ENCODE measurements at places on chromosomes 16 and 17.

- no peak for DNase-seq
Observed at GRCh38 chr16:53654946-53655345, 48.7 kb downstream of the RPGRIP1L start.

DNA sequence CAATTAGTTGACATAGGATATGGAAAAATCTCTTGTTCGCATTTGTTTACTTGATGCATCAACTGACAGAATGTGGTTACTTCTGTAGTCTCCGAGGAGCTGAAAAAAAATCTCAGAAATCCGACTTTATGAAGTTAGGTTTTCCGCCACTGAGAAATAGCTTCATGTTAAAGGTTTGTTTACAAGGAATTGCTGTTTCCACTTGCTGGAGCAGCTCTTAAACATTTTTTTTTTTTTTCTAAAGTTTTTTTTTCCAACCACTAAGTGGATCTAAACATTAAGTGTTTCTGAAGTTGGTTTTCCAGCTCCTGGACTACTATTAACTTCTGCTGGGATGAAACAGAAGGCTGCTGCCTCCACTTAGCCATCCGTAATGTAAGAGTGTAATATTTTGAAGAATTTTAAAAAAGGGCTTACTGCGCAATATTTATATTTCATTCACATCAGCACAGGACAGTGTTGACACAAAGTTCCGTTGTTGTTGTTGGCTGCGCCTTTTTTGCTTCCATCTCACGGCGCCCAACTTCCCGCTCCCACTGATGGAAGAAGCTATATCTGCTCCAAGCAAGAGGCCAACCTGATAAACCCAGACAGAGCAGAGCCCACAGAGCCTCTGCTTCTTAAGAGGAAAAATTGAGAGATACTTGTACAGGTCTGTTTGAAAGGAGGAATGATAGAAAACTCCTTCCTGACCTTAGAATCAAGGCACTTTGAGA lies 167.7 kb upstream of the KCNJ16 start:
- no peak for DNase-seq

- DNase-seq = no peak
Observed at GRCh38 chr17:78532311-78532710, 44.9 kb downstream of the DNAH17 start.

DNA sequence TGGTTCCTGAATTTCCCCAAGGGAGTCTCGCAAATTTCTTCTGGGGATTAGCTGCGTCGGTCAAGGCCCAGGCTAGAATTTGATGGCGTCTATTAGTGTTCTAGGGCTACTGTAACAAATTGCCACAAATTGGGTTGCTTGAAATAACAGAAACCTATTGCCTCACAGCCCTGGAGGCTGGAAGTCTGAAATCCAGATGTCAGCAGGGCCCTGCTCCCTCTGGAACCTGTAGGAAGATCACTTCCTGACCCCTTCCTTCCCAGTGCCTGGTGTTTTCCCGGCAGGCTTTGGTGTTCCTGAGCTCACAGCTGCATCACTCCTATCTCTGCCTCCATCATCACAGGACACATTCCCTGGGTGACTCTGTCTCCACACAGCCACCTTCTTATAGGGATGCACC lies 24.4 kb downstream of the DHRS7C start:
- no peak for DNase-seq

GRCh38 chr17:57740235-57740528 lies 4.9 kb downstream of the CCDC182 start:
- no peak for DNase-seq

GRCh38 chr17:33976831-33977230 lies 278.3 kb upstream of the CCL2 start:
- no peak for DNase-seq

DNA sequence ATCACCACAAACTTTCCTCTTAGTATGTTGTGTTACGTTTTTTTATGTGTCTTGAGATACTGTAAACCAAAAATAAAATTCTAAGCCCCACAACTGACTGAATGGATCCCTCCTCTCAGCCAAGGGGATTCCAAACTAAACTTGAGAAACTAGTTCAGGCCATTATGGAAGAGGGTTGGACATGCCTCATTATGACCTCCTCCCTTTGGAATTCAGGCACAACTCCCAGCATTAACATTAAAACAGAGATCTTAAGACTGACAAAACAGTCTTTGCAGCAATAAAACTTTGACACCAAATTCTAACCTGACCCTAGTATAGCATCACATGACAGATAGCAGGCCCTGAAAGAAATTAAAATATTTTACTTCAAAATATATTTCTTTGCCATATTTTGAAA lies 51.1 kb upstream of the SLC47A1 start:
- DNase-seq = no peak

GRCh38 chr17:56798916-56799315 lies 34.8 kb downstream of the C17orf67 start:
- no peak for DNase-seq

GRCh38 chr17:80374732-80375585 lies 40.0 kb upstream of the ENDOV start:
- DNase-seq = no peak

DNA sequence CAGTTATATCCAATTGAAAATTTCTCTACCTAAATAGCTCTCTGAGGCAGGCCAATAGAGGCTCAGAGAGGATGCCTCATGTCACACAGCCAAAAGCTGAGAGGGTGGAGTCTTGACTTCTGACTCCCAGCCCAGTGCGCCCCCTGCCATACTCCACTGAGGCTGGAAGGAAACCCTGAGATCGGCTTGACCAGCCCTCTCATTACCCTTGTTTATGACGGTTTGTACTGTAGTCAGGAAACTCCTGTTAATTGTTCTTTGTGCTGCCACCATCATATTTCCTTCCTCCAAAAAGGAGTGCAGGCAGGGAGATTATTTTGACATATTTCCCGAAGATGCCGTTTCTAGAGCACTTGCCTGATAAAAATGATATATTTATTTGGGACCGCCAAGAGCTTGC lies 107.9 kb downstream of the AIPL1 start:
- no peak for DNase-seq

- DNase-seq = no peak
Observed at GRCh38 chr17:61225178-61225882, 174.3 kb upstream of the TBX2 start.

DNA sequence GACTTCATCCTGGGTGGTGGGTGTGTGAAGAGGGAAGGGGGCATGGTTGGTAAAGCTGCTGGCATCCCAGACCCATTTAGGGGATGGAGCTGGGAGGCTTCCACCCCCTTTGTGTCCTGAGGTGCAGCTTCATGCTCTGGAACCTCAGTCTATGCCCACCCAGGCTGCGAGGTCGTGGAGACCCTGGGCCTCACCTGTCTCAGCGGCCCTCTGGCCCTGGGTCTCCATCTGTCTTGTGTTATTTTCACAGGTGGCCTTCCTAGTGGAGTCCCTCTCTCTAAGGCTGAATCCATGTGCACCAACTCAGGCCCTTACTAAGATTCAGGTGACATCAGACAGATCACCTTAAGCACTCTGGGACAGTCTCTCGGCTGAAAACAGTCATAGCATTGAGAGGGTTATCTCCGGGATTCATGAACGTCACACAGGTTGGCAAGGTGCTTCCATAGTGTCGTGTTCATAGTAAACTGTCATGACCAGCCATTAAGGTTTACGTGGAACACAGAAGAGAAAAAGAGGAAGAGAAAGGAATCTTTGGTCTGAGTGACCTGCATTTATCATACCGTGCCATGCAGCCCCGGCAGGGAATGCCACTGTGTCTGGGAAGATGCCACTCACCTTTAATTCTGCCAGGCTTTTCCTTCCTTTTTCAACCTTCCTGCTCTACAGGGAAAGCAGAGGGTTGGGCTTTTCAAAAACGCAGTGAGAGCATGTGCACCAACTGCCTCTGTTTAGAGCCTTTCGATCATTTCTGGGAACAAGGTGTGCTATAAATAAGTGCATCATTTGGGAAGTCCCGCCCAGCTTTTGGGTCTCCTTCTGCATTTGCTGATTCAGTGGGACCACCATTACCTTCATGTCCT lies 4.5 kb upstream of the FOXL1 start:
- DNase-seq = no peak

GRCh38 chr17:83180996-83181481 lies 101.6 kb downstream of the METRNL start:
- no peak for DNase-seq

GRCh38 chr17:64423881-64424280 lies 25.0 kb upstream of the MILR1 start:
- no peak for DNase-seq

DNA sequence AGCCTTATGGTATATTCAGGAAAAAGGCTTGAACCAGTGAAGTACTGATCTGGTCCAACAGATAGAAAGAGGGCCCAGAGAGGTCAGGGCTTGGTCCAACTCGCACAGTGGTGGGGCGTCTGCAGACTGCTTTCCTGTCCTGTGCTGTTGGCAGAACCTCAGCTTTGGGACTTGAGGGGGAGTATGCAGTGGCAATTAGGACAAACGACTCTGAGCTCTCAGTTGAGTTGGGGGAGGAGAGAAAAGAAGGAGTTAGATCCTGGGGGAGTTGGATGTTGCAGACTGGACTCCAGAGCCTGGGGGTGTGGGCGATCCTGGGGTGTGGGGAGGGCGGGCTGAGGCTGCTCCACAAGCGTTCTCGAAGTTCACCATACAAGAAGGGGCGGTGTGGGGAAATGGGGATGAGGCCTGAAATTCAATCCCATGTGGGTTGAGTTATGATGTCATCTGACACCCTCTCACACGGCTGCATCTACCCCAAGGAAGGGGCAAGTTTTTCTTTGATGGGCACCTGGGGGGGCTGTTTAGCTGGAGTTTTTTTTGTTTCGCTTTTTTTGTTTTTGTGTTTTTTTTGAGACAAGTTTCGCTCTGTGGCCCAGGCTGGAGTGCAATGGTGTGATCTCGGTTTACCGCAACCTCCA lies 14.6 kb downstream of the GRB7 start:
- no peak for DNase-seq

DNA sequence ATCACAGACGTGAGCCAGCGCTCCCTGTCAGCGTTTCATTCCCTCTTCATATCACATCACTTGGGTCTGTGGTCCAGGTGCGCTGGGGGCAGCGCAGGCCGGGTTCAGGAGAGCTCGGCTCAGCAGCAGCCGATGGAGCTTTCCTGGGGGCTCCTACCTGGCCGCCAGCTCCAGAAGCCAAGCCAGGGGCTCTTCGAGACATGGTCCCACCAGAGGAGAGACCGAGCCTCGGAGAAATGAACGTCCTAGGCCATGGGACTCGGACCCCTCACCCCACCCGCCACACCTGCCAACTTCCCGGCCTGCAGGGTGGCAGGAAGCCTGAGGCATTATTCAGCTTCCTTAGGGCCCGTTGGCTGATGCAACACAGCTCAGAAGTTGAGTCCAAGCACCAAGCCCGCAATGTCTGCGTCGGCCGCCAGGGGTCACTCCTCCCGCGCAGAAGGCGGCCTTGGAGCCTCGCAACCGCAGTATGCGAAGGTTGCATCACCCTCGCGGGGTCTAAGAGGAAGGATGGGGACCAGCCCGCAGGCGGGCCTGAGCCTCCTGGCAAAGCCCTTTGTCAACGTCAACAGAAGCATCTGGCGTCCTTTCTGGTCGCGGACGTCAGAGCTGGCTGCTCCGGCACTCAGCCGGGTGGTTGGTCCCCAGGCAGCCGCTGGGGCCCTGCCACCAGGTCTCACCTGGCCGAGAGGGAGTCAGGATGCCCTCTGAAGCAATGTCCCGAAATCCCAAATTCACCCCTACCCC lies 13.2 kb upstream of the KLHDC4 start:
- DNase-seq = peak; percentile 96

DNA sequence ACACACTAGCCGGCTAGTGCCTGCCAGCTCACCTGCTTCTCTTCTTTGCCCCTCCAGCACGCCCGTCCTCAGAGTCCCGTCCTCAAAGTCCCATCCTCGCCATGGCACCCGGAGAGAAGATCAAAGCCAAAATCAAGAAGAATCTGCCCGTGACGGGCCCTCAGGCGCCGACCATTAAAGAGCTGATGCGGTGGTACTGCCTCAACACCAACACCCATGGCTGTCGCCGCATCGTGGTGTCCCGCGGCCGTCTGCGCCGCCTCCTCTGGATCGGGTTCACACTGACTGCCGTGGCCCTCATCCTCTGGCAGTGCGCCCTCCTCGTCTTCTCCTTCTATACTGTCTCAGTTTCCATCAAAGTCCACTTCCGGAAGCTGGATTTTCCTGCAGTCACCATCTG lies 3.6 kb downstream of the SCNN1G start:
- no peak for DNase-seq

- DNase-seq = no peak
Observed at GRCh38 chr17:10162096-10162495, 36.3 kb downstream of the GAS7 start.

DNA sequence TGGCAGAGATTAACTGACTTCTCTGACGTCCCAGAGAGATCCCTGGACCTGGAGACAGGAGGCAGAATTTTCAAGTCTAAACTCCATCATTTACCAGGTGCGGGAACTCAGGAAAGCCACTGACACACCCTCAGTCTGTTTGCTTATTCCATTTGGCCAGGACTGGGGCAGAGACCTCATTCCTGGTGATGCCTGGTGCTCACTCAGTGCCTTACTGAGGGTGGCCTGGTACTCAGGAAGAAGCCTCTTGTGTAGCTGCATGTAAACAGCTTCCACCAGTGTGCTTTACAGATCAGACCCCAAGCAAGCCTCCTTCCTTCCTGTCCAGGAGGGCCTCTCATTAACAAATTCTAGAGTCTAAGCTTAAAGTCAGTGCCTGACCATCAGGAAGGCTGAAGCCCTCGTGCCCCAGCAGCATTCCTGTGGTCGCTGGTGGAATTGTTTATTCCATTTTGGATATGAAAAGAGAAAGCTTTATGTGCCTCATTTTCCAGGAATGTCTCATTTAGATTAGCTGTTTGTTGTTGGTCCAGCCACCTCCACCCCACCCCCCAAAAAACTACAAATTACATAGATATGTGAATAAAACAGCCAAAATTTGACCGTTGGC lies 236.1 kb upstream of the CDH5 start:
- no peak for DNase-seq

DNA sequence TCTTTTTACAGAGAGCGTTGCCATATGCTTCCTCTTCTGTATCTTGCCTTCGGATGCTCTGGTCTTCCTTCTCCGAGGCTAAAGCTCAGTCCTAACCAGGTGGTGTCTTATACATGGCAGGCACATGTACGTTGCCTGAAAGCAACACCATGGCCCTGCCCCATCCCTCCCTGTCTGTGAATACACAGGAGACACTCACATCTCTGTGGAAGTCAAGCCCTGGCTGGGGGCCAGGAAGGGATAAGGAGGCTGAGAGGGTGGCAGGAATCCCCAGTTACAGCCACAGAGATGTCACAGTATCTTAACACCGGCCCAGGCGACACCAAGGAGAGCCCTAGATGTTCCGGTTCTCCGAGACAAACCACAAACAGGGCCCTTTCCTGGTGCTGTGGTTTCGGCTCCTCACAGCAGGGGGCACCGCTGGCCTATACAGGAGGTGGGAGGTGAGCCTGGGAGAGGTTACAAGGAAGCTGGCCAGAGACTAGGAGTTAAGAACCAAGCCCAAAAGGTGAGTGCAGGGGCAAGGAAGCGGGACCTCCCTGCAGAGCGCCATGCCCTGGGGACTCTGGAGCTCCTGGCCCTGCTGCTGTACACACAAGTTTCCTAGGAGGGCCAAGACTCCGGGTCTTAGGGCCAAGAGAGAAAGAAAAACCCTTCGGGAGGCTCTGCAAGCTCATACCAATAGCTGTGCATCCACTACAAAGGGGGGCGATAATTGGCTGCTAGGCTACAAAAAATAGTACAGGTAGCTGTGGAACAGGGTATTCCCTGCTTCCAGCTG lies 41.7 kb downstream of the SRL start:
- no peak for DNase-seq

- no peak for DNase-seq
Observed at GRCh38 chr17:13346081-13346533, 255.6 kb downstream of the HS3ST3A1 start.
